Activated CD4-positive, alpha-beta memory T cell treated with anti-CD3 and anti-CD28 coated beads for 36 hours (primary cell): ENCODE measurements at places on chromosomes 3 and 15. TPM values are rescaled to one million over a fixed set of nuclear protein-coding genes. Genes with fewer than 3 reads are reported as not detected.

Gene DNAJB11
- total RNA-seq = 39.5 TPM

DNA sequence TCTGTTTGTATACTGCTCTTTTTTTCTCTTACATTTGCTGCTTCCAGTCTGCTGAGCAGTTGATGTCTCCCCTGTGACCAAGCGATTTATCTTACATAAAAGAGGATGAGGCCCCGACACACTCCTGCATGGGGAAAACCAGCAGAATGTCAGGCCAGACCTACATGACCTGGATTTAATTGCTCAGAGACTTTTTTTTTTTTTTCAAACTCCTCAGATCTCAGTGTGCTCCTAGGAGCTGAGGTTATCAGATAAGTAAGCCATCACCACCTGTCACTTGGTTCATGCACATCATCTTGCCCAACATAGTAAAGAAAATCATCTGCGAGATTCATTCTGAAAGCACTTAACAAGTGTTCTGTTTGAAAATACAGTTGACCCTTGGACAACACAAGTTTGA, 163.1 kb downstream of the PLCL2 start:
- no peak overlapping the region for H3K4me3 ChIP-seq
- H3K27me3 ChIP-seq = no peaks in the 10 kb centered on the region
- H3K4me1 ChIP-seq = peaks cover 31% of the 10 kb centered on the region
- no peak overlapping the region for H3K27ac ChIP-seq

GRCh38 chr3:187516446-187517185, 148.4 kb downstream of the RTP4 start:
- no peaks in the 10 kb centered on the region for H3K4me1 ChIP-seq
- no peak overlapping the region for H3K27ac ChIP-seq
- DNase-seq = no peak

Gene POLR2M
- total RNA-seq = 84.1 TPM

Gene MEGF11
- total RNA-seq = not detected

Gene ALG1L2
- not detected for total RNA-seq

Gene PIERCE2
- not detected for total RNA-seq

Gene SLC28A2
- not detected for total RNA-seq

DNA sequence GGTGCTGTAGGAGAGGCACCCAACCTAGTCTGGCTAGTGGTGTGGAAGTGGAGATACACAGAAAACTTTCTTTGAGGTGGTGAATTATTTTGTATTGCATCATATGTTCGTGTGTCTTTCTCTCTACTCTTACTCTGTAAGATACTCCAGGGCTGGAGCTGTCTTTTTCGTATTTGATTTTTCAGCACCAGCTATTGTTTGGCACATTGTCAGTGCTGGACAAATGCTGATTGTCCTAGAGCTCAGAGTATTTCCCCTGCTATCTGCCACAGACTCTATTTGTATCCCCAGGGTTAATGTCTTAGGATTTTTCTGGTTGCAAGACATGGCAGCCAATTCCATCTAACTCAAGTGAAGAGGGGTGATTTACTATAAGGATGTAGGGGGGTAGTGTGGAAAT, 110.5 kb downstream of the SAMMSON start:
- no peak for DNase-seq
- H3K36me3 ChIP-seq = no peaks in the 10 kb centered on the region
- no peak overlapping the region for H3K4me3 ChIP-seq
- peaks cover 3% of the 10 kb centered on the region for H3K27me3 ChIP-seq
- H3K27ac ChIP-seq = no peak overlapping the region
- H3K4me1 ChIP-seq = no peaks in the 10 kb centered on the region

DNA sequence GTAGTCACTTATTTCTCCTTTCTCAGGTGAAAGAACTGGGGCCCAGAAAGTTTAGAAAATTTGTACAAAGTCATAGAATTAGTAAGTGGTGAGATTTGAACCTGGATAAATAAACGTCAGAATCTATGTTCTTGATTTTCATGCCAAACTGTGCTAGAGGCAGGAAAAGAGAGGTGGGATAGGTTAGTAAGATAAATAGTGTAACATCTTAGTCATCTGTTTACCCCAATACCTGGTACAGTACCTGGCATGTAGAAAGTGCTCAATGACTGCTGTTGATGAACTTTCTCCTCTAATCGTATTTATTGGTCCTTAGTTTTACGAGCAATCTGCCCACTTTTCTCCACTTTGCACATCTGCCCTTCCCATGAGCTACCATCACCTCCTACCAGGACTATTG, 124.9 kb downstream of the MITF start:
- H3K27ac ChIP-seq = no peak overlapping the region
- H3K36me3 ChIP-seq = no peaks in the 10 kb centered on the region
- H3K4me3 ChIP-seq = no peak overlapping the region
- no peaks in the 10 kb centered on the region for H3K4me1 ChIP-seq
- no peak for DNase-seq

DNA sequence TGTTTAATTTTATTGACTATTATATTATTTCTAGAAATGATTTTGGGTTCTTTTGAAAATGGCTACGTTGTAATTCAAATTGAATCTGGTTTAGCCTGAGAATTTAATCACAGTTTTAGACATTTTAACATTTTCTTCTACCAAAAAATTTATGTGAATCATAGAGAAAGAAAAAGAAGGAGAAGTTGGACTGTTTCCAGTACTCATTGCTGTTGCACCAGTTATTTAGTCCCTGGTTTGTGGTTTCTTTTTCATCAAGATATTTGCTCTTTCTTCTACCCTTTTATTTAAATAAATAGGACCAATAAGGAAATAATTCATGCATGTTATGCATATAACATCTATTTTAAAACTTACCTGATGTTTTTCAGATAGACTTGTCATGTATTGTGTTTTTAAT, 1337.1 kb downstream of the ROBO1 start:
- H3K4me3 ChIP-seq = no peak overlapping the region
- no peak overlapping the region for H3K27ac ChIP-seq
- no peaks in the 10 kb centered on the region for H3K27me3 ChIP-seq
- H3K4me1 ChIP-seq = no peaks in the 10 kb centered on the region
- DNase-seq = no peak

- peaks cover 6% of the 10 kb centered on the region for H3K4me1 ChIP-seq
- no peak overlapping the region for H3K4me3 ChIP-seq
- no peaks in the 10 kb centered on the region for H3K36me3 ChIP-seq
Measured at GRCh38 chr3:38650248-38650951, 913 bp upstream of the SCN5A start.

- H3K27me3 ChIP-seq = no peaks in the 10 kb centered on the region
- peaks cover 57% of the 10 kb centered on the region for H3K4me1 ChIP-seq
- peak overlapping the region; percentile 69 for H3K27ac ChIP-seq
- H3K36me3 ChIP-seq = no peaks in the 10 kb centered on the region
- no peak overlapping the region for H3K4me3 ChIP-seq
Measured at GRCh38 chr3:98540346-98540745, 8.6 kb downstream of the GPR15 start.

- no peaks in the 10 kb centered on the region for H3K27me3 ChIP-seq
- peaks cover 8% of the 10 kb centered on the region for H3K36me3 ChIP-seq
- peak overlapping the region; percentile 54 for H3K27ac ChIP-seq
- no peak for DNase-seq
- peaks cover 5% of the 10 kb centered on the region for H3K4me1 ChIP-seq
Measured at GRCh38 chr3:11547498-11547897, 96.2 kb downstream of the VGLL4 start.

DNA sequence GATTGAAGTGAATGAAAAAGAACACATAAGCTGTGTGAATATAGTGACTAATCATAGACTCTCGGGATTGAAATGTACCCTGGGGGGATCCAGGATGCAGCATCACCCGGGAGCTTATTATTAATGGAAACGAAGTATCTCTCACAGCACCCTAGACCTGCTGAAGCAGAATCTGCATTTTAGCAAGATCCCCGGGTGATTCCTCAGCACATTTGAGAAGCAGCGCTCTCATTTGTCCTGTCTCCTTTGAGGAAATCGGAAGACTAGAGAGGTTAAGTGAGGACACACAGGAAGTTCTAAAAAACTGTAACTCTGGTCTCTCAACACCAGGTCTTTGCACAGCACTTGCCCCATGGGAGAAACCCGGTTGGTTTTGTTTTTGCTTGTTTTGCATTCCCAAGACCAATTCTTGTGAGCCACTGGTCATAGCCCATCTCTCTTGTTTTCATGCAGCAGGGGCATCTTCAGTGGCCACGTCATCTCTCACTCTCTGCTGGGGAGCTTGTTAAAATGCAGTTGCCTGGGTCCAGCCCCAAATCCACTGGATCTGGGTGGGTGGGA, 30.2 kb downstream of the ZNF710 start:
- peaks cover 4% of the 10 kb centered on the region for H3K36me3 ChIP-seq
- H3K4me1 ChIP-seq = peaks cover 56% of the 10 kb centered on the region
- H3K27ac ChIP-seq = peak overlapping the region; percentile 80
- DNase-seq = peak; percentile 64

Gene WDR49
- not detected for total RNA-seq

Gene SKOR1
- 0.12 TPM for total RNA-seq

GRCh38 chr3:20898962-20899361, 713.0 kb upstream of the SGO1 start:
- H3K27ac ChIP-seq = no peak overlapping the region
- no peak overlapping the region for H3K4me3 ChIP-seq
- no peaks in the 10 kb centered on the region for H3K27me3 ChIP-seq
- H3K4me1 ChIP-seq = no peaks in the 10 kb centered on the region
- no peaks in the 10 kb centered on the region for H3K36me3 ChIP-seq
- no peak for DNase-seq

DNA sequence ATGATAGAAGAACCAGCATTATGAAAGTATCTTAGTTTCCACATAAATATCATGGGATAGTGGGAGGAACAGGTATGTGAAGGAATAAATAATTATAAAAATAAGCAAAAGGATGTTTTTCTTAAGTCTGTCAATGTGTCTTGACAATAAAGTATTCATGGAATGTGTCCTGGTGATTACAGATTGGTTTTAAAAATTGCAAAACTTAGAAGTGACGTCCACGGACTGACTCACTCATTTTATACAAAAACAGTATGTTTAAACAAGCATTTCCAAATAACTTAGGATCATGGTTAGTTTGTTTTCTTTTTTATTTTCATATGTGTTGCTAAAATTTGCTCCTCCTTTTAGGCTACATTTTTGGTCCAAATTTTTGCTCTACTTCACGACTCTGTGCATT, 687.0 kb upstream of the NECTIN3 start:
- no peaks in the 10 kb centered on the region for H3K27me3 ChIP-seq
- no peaks in the 10 kb centered on the region for H3K4me1 ChIP-seq
- H3K27ac ChIP-seq = no peak overlapping the region
